Cortex of kidney (tissue), 1 donor: ENCODE measurements at places on chromosomes 4 and X.

DNA sequence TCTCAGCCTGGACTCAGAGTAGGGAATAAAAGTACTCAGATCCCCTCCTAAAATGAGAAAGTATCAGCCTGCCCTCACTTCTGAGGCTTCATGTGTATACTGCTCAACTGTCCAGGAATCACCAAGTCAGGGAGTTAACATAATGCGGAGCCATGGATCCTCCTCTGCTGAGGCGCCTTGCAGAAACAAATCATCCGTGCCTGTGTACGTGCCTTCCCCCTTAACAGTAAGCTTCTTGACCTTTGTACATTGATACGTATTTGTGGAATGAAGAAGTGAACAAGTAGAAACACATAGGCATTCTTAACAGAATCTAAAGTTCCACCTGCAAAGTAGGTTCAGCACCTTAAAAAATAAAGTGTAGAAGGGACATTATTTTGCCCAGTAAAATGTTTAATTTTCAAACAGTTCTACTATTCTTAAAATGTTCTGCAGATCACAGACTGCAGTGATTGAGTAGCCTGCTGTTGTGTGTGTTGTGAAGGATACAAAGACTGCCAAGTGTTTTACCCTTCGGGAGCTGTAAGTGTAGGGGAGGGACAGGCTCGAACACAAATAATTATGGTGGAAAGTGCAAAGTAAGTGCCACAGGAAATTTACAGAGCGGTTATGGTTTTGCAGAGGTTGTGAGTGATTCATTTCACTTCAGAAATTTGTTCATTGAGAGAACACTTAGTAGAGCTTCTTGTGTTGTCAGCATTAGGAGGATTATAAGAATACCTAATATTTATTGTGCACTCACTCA is 61.9 kb downstream of the ARHGAP10 start:
- DNase-seq = no peak

GRCh38 chr4:94533405-94534223 is 81.9 kb downstream of the PDLIM5 start:
- no peak for DNase-seq

GRCh38 chr4:38805530-38806145 is 1.0 kb upstream of the TLR1 start:
- no peak for DNase-seq

DNA sequence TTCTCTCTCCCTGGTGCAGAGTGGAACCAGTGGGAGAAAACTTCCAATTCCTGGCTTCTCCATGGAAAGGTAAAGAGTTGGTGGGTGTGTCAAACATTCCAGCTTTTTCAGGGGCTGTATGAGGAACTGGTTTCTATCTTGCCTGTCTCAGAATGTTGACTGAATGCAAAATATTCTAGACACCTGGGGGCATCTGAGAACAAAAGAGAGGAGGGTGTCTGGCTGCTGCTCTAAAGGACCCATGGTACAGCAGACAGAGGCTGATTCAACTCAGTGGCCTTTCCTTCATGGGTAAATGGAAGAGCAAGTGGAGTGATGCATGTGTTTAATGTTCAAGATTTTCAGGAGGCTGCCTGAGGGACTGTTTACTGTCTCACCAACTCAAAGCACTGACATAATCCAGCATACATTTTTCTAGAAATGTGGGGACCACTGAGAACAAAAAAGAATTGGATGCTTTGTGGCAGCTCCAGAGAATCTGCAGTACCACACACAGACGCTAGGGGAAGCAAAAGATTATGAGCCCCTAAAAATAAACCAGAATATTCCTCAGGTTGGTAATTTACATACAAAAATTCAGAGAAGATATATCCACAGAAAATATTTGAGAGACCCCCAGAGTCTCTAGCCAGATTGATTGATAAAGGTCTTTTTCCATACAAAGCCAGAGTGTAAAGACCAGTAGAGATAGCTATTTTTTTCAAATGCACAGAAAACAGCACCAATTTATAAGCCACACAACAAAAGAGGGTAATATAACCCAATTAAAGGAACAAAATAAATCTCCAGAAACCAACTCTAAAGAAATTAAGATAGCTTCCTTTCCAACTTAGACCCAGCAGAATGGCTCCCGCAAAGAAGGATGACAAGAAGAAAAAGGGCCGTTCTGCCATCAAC is 48.0 kb upstream of the STARD8 start:
- no peak for DNase-seq

DNA sequence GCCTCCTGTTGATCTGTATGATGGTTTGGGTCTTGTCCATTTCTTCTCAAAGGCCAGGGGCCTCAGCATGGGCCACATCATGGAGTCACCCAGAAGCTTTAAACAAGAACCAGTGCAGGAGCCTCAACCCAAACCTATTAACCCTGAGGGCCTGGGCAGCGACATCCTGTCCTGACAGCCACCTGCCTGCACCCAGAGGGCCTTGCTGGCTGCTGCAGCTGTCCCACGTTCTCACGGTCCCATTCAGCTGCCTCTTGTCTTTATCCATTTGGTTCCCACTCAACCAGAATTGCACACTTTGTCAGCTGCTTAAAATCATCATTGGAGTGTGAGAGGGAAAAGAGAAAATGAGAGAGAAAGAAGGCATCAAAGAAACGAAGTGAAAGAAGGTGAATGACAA is 21.6 kb downstream of the C4orf50 start:
- no peak for DNase-seq

DNA sequence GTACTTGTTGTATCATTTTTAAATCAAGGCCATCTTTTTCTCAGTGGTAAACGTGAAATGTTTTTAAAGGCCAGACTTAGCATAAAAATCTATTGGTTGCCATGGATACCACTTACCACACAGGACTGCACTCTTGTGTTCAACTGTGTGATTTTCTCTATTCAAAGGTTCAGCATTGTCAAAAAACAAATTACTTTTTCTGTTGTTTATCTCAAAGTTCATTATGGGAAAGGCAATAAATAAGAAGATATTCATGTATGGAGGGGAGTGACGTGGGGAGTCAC is 231.0 kb upstream of the GATB start:
- DNase-seq = no peak

- no peak for DNase-seq
Observed at GRCh38 chr4:57233386-57233785, 123.2 kb upstream of the IGFBP7 start.

DNA sequence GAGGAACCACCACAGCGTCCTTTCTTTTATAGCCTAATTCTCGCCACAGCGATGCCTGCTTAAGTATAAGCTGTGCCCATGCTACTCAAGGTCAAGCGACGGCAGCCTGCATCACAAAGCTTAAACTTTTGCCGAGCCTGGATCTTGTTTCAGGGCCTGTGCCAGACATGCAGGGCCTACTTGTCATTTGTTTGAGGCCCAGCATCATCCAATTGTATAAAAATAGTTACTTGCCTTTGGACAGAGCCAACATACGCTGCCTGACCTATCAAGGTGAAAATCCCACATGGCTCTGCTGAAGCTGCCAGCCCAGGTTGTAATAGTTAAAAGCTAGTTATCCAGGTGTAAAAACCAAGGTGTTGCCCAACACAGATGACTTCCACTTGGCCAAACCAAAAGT is 107.1 kb downstream of the TMEM131L start:
- DNase-seq = no peak

- DNase-seq = no peak
Observed at GRCh38 chr4:20666012-20666860, 34.0 kb upstream of the PACRGL start.

GRCh38 chr4:155609455-155610059 is 57.1 kb upstream of the GUCY1A1 start:
- no peak for DNase-seq

GRCh38 chrX:63918611-63919010 is 133.6 kb upstream of the ARHGEF9 start:
- DNase-seq = no peak

GRCh38 chr4:109462297-109462696 is 28.7 kb downstream of the SEC24B start:
- no peak for DNase-seq

- no peak for DNase-seq
Observed at GRCh38 chr4:26839534-26839951, 21.1 kb upstream of the STIM2 start.

GRCh38 chr4:152486429-152487389 is 49.2 kb downstream of the FBXW7 start:
- DNase-seq = no peak

DNA sequence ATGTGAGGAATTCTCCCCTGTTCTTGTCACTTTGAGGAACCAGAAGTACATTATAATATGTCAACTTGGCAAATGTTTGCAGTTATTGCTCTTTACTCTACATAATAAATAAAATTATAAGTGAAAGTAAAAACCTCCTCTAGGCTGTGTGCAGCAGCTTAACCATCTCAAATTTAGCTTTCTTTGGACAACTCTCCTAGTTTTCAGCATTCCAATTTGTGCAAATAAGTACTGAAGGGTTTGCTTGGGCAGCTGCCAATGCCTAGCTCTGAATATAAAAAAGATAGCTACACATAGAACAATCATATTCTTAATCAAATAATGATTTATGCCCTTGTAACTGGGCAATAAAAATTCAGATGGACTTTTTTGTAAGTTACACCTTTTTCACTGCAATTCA is 82.5 kb downstream of the GASK1B start:
- no peak for DNase-seq

- DNase-seq = no peak
Observed at GRCh38 chrX:86237482-86237881, 89.2 kb downstream of the DACH2 start.

DNA sequence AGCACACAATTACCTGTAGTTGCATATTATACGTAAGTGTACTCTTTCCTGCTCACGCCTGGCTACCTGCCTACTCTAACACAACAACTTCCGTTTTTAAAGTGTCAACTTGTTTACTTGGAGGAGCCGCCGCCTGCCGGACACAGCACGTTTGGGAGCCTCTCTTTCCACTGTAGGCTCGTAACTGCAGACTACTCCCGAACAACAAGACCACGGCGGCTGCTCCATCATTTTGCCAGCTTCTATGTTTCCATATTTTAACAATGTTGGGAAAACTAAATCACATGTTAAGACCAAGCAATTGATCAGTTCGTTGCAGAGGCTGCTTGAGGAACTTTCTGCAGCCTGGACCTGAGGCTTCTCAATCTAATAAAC is 841 bp downstream of the MTNR1A start:
- no peak for DNase-seq

DNA sequence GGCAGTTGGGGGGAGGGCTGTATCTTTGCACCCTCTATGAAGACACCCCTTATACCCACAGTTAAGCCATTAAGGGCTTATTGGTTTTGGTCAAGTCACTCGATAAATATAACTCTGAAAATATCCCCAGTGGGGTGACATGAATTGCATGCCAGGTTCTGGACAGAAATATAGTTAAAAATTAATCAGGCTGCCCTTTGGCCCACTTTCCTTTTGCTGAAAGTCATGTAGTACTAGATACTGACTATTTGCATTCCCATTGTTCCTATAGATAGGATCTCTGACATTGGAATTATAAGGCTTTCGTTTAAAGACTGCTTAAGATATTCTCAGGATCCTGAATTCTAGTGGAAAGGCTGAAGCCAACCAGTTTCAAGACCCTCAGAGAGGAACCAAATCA is 43.5 kb upstream of the LAMP2 start:
- DNase-seq = no peak

DNA sequence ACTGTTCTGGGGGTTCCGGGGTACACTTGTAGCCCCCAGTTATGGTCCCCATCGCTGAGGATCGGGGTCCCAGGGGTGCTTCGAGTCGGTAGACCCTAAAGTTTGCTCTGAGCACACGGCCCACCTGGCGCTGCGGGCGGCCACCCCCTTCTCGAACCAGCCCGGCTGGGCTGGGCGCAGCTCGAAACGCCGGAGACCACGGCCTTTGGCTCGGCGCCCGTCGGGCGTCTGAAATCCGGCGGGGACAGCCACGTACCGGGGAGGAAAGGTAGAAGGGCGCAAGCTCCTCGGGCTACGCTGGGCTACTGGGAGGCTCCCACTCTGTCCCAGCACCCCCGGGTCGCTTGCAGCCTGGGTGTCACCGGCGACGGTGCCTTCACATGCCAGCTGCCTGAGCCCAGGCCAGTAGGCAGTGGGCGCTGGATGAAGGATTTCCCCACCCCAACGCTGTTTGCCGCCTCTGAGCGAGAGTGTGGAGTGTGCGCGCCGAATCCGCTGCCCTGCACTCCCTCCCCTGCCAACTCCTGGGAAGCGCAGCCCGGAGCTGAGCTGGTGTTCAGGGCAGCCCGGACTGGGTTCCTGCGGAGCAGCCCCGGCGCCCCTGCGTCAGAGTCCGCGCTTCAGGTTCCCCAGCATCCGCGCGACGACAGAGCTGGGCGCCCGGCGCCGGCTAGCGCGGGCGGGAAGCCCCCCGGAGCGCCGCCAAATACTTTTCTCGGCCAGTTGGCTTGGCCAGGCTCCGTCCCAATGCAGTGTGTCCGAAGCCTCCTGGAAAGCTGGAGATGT is 637 bp downstream of the MAMLD1 start:
- no peak for DNase-seq

GRCh38 chr4:152943672-152944071 is 7.5 kb downstream of the FHDC1 start:
- DNase-seq = no peak

- no peak for DNase-seq
Observed at GRCh38 chr4:15688051-15688450, 6.4 kb downstream of the FAM200B start.

DNA sequence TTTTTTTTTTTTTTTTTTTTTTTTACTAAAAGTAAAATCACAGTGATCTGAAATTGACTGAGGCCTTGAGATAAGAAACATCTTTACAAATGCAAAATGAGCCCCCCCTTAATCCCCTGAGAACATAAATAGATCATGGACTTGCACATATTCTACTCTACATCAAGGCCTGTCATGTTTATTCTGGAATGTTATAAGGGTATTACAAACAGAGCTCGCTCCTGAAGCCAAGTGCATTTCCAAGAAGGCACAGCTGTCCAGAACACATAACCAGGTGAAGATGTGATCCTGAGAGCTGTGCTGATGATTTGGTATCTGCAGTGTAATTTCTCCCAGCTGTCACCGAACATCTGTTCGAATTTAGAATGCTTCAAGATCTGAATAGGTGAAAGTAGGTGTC is 384.5 kb downstream of the GPAT3 start:
- DNase-seq = no peak

DNA sequence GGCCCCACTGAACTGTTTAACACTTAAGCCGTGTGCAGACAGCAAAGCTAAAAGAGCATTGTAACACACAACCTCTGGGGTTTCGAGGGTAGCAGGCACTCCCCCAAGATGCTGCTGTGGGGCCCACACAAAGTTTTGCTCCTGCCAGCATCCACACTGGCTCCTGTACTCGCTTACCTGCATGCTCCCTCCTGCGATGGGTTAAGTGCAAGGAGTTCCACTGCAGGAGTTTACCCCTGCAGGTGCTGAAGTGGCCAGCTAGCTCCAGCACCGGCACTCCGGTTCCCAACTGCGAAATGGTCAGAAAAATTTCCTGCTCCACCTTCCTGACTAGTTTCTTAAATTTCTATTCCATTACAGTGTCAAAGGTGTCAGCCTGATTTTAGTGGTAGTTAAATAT is 443.5 kb downstream of the PCDH10 start:
- DNase-seq = no peak

- no peak for DNase-seq
Observed at GRCh38 chr4:94827481-94828110, 69.8 kb downstream of the BMPR1B start.

DNA sequence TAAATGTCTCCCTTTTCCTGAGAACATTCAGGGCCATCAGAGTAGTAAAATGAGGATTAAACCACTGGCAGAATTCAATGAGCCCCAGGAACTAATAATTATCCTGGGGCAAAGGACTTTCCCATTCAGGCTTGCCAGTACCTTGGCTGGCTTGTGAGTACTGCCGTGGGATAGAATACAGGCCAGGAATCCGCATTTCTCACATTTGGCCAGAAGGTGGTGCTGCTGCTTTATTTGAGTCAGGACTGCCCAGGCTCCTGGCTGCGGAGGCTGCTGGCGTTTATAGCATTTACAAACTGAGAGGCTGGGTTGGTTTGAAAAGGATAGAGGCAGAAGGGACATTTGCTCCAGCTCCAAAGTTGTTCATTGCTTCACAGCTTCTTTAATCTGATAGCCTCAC is 91.4 kb downstream of the RTL9 start:
- DNase-seq = no peak
